ENCODE measurements at places on chromosomes 7 and 10.

DNA sequence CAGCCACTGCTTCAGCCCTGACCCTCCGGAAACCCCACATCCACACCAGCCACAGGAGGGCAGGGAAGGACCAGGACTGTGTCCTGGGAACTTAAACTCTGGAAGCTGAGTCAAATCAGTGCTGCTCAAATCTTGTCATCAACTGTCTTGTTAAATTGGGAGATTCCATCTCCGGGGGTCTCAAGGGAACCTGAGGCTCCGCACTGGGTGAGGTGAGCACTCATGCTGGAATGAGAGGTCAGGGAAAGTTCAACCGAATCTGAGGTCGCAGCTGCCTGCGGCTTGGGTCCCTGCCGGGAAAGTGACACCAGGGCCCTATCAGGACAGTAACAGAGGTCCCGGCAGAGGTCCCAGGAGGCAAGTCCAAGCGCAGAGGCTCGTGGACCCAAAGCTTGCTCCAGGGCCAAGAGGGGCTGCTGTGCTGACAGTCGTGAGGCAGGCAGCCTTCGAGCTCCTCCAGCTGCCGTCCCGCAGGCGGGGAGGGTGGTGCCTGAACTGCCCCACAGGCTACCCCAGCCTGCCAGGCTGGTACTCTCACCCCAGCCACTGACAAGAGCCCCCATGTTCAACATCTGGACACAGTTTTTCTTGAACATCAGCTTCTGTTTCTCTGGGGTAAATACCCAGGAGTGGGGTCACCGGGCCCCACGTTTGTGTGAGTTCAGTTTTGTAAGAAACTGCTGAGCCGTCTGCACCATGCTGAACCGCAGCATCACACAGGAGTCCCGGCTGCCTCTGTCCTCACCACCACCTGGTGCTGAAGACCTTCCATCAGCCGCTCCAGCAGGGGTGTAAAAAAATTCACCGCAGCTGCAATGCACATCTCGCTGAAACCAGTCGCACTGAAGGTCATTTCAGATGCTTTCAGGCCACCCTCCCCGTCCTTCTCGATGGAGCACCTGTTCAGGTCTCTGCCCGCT, 101.0 kb downstream of the DIP2C start:
- DNase-seq, result peak; percentile 71

GRCh38 chr10:114031073-114031972, 12.3 kb upstream of the ADRB1 start:
- DNase-seq, result no peak

- DNase-seq, result no peak
Observed at GRCh38 chr10:35413985-35414861, 77.9 kb downstream of the CCNY start.

GRCh38 chr7:63113713-63114285, 884.9 kb upstream of the ZNF722 start:
- DNase-seq, result no peak

GRCh38 chr7:101442426-101443070, 79.9 kb downstream of the COL26A1 start:
- no peak for DNase-seq

DNA sequence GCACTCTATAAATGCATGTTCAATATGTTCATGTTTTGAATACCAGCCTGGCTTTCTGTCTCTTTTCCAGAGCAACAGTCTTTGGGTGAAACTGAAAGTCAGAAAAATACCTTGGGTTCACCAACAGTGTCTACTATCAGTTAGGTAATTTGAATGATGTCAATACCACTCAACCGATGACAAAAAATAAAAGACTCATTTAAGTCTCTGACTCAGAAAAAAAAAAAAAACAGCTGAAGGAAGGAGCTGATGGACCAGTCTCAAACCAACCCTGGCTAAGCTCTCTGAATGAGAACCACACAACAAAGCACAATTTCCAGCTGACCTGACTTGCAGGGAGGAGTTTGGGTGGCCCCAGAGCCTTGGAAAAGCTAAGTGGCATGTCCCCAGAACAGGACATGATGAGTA, 42.5 kb downstream of the ABLIM1 start:
- DNase-seq, result no peak

- no peak for DNase-seq
Observed at GRCh38 chr7:22551768-22552513, 52.0 kb upstream of the STEAP1B start.

GRCh38 chr7:4745971-4746919, 29.2 kb upstream of the AP5Z1 start:
- DNase-seq, result no peak

- no peak for DNase-seq
Observed at GRCh38 chr10:76175533-76176165, 744.2 kb downstream of the LRMDA start.

DNA sequence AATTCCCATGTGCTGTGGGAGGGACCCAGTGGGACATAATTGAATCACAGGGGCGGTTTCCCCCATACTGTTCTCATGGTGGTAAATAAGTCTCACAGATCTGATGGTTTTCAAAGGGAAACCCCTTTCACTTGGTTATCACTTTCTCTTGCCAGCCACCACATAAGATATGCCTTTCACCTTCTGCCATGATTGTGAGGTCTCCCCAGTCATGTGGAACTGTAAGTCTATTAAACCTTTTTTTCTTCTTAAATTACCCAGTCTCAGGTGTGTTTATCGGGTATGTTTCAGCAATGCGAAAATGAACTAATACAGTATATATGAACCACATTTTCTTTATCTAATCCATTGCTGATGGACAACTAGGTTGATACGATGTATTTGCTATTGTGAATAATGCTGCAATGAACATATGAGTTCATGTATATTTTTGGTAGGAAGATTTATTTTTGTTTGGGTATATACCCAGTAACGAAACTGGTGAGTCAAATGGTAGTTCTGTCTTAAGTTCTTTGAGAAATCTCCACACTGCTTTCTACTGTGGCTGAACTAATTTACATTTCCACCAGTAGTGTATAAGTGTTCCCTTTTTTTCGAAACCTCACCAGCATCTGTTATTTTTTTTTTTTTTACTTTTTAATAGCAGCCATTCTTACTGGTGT, 70.0 kb upstream of the HGF start:
- DNase-seq, result no peak

DNA sequence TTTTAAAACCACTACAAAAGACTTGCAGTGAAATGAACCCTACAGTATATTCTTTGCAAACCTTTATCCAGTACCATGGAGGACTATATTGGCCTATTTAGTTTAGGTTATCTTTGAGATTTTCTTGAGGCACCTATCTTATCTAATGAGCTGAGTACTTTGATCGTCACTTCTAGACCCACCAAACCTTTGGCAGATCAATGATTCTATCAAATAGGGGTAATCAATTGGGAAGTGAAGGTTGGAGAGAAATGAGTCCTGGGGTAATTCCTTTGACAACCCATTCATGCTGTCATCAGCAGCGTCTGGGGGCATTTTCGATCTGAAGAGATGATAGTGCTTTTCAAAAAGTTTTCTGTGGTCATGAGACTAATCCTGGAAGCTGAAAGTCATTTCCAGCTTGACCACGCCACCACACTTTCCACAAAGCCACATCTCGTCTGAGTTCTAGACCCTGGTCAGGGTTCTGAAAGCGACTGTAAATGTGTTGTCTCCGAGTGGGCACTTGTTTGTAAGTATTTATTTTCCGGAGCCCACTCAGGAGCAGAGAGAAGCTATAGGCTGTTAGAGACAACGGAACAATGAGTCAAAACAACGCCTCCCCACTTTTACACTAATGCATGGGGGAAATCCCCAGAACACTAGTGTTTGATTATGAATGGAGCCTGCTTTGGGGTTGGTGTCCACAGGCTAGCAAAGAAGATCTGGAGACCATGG, 4.8 kb downstream of the EGR2 start:
- no peak for DNase-seq

GRCh38 chr10:93445978-93446720, 36.0 kb downstream of the MYOF start:
- DNase-seq, result no peak

All from eye (tissue), 1 donor.